ENCODE measurements at places on chromosomes 6 and 20.
A peak's percentile ranks its signal among the peaks of the same experiment; 100 is the strongest.

DNA sequence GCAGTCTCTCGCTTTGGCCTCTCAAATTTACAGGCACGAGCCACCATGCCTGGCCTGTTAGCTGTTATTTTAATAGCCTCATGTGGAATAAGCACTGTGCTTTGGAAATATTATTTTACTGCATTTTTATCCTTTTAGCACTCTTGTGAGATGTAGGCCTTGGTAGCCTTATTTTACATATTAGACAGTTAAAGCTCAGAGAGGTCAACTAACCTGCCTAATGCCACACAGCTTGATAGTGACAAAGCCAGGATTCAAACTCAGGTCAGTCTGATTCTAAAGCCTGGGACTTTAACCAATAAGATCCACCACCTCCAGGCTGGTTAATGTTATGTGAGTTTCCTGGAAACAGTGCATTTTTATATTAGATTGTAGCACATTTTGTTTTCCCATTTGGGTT is 9.5 kb downstream of the TNFAIP3 start:
- no peak for DNase-seq

- DNase-seq, result no peak
These were observed 50.7 kb downstream of the TNFAIP3 start for GRCh38 chr6:137917551-137918325.

- no peak for DNase-seq
These were observed 48.9 kb downstream of the DUSP22 start for GRCh38 chr6:340991-341827.

GRCh38 chr20:33790566-33790965 is 20.6 kb upstream of the CHMP4B start:
- peak; percentile 30 for DNase-seq

GRCh38 chr6:37225350-37226169 is 32.0 kb upstream of the TBC1D22B start:
- no peak for DNase-seq

Data from NCI-H2171 (cell line).